ENCODE measurements at places on chromosomes 5 and 9.

GRCh38 chr5:60843936-60844905 is at the start of gene ELOVL7:
Gene ELOVL7, minus strand, starts transcription at chr5:60844269. Its CDS starts 56,872 bp downstream, at chr5:60787397.
- ATAC-seq: peak; percentile 95

- no peak for ATAC-seq
Measured at GRCh38 chr5:25006734-25007133, 362.0 kb upstream of the CDH10 start.

GRCh38 chr9:106799152-106799551 is 63.8 kb upstream of the ZNF462 start:
- no peak for ATAC-seq

GRCh38 chr9:93226819-93227218 is 42.9 kb downstream of the WNK2 start:
- ATAC-seq: no peak

GRCh38 chr5:107542831-107543231 is 127.9 kb downstream of the EFNA5 start:
- peak; percentile 95 for ATAC-seq

DNA sequence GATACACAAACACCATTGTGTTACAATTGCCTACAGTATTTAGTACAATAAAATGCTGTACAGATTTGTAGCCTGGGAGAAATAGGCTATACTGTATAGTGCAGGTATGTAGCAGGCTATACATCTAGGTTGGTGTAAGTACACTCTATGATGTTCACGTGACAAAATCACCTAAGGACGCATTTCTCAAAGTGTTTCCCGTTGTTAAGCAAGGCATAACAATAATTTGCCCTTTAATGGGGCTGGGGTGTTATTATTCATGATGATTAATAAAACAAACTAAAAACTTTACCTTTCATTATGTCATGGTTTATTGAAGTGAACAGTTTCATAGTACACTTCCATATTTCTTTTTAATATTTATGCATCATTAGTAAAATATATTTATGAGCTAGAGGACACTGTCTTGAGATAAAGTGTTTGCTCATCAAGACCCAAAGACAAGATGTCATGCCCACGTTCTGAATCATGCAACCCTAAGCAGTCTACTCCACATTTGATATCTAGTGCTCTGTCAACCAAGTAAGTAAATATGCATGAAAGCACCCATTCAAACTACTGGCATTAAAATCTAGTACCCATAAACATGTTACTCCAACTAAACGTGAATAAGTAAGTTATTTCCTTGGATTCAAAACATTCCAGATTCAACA is 220.5 kb downstream of the NR2F1-AS1 start:
- ATAC-seq: no peak

DNA sequence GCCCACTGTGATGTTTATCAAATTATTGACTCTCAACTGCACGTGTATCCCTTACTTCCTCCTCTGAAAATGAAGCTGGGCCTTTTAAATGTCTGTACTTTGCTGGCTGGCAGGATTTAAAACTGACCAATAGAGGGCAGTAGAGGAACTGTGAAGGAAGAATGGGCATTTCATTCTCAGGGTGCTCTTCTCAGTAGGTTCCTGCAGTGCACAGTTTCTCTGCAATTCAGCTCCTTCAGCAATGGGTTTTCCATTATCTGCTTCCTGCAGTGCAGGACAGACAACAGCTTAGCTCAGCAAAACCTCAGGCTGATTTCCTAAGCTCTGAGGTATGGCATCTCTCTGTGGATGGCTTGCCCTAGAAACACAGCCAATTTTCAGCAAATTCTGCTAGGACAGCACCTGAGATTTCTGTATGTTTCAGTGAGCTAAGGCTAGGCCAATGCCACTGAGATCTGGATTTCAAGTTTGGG is 298.4 kb upstream of the PRDM9 start:
- peak; percentile 28 for ATAC-seq

GRCh38 chr9:136438548-136439480 is 831 bp downstream of the INPP5E start:
- ATAC-seq: peak; percentile 51

DNA sequence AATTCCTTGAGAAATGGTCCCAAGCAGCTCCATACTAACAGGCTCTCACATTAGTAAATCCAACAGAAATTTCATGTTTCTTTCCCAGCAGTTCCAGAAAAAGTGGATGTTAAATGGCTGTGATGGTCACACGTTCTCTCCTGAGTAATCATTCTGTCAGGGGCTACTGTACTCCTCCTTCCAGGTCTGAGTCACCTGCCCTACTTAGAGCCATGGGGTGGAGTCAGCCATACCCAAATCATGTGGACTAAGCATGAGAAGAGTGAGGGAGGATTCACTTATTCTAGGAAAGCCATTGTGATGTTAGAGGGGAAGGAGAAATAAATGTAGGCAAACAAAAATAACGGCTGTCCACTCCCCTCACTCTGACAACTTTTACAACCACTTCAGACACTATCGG is 547.2 kb downstream of the CSNK1G3 start:
- peak; percentile 87 for ATAC-seq

GRCh38 chr9:121222524-121223171 is 21.0 kb upstream of the RAB14 start:
- no peak for ATAC-seq

- ATAC-seq: no peak
Measured at GRCh38 chr9:23635276-23635675, 190.8 kb downstream of the ELAVL2 start.

- no peak for ATAC-seq
Measured at GRCh38 chr5:81005708-81006107, 45.5 kb downstream of the RASGRF2 start.

DNA sequence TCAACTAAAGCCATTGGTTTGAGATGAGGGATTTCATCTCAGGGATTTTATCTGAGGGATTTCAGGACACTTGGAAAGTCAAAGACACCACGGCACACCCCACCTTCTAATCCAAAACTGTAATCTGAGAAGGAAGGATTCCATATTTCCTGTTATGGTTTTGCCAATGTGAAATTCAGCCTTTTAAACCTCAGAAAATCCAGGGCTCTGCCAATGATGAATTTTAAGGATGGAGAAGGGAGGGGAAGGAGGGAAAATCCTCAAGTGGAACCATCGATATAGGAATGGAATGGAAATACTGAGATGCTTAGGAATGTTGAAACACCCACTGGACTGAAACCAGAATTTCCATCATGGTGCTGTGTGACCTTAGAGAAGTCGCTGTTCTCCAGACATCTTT is 5.3 kb downstream of the C1QTNF3 start:
- ATAC-seq: no peak

DNA sequence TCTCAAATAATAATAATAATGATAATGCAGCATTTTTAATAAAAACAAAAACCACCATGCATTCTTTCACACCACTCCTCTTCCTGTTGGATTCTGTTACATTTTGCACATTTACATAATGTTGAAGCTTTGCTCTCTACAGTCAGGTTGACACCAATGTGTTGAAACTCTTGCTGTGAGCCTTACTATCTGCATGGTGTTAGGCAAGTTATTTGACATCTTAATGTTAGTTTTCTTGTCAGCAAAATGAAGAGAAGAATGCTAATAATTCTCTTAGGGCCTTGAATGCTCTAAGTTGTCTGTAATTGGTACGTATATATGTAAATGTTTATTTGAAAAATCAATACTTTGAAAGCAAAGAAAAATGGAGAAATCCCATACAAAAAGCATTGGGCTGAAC is 525.5 kb upstream of the PTGER4 start:
- ATAC-seq: no peak

DNA sequence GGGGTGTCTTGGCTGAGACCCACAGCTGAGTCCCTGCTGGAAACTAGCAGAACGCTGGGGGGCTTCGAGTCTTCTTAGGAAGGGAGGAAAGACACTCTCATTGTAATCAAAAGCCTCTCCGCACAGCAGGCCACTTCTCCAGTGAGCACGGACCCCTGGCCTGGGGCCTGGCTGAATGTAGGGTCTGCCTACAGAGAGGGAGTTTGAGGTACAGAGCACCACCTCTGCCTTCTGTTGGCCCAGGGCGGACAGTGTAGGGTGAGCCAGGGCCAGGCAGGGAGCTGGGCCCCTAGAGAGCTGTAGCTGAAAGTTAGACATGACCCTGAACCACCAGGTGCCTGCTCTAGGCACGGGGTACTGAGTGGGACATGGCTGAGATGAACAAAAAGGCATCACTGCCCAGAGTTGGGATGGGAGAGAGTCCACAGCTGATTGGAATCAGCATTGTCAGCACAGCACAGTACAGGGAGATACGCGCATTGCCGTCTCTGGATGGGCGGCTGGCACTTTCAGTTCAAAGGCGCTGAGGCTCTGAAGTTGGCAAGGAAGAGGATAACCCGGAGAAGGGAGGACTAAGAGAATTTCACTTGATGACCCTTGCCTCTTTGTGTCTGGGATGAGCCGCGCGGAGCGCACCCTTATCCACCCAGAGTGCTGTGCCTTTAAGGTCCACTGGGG is 363 bp upstream of the SLC25A48 start:
- peak; percentile 7 for ATAC-seq

GRCh38 chr9:95188459-95188858 is 129.1 kb downstream of the FANCC start:
- ATAC-seq: no peak

DNA sequence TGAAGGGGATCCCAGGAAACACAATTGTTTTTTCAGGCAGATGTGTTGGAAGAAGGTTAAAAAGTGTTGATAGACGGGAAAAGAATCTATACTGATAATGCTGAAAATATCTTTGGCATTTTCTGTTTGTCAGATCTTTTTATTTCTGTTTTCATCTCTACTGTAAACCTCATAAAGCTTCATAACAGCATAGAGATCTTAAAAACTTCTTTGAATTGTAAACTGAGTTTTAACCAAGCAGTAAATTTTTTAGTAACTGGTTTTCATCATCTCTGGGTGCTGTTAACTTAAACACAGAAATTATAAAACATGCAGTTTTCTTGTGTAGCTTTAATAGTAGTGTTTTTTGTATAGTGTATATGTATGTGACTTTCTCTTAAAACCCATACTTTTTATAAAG is 227.0 kb downstream of the WDR70 start:
- no peak for ATAC-seq

DNA sequence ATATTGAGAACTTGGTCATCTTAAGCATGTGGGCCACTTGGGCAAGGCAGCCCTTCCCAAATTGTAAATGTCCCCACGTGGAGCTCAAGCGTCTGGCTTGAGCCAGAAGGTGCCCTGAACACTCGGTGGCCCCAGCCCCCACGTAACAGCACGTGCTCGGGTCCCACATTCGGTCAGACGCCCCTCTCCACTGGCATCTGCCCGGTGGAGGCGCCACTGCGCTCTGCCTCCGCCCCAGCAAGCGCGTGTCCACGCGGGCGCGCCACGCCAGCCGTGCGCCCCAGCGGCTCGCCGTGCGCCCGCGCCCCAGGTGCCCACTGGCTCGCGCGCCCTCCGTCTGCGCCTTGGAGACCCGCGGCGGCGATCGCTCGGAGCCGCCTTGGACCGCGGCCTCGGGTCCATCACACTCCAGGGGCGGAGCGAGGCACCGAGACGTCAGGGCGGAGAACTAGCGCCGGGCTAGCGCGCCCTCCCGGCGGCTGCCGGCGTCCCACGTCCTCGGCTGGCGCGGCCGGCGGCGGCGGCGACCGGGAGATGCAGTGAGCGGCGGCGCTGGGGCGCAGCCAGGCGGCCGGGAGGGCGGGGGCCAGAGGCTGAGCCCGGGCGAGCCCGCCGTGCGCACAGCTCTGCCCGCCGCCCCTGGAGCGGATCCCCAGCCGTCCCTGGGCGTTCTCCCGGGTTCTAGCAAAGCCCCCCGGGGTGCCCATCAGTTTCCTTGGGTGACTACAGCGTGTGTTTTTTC is at the start of gene PALM2AKAP2:
Gene PALM2AKAP2 (plus strand): TSS at position 488 of the 742 bp plus-strand sequence. CDS start 291 bp downstream, outside the sequence.
- ATAC-seq: peak; percentile 52

DNA sequence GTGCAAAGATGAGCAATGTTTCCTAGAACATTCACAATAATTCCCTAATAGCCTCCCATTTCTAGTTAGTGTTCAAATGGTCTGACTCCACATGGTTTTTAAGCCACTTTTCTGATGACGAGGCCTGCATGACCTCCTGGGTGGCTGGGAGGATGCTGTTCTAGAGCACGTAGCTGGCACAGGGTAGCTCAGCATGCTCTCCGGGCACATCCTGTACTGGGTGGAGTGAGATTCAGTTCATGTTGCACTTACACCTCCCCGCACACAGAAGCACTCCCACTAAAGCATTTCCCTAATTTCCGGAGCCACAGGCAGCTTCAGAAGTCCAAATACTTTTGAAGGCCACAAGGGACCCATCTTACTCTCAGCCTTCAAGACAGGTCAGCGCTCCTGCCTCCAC is 159.8 kb upstream of the LHFPL2 start:
- ATAC-seq: peak; percentile 46

GRCh38 chr5:141430332-141431113 is at the start of gene PCDHGA12:
Gene PCDHGA12, plus strand, starts transcription at chr5:141430507. Its CDS starts 253 bp downstream, at chr5:141430760.
- ATAC-seq: no peak

GRCh38 chr9:97386733-97387503 is 25.0 kb upstream of the TDRD7 start:
- peak; percentile 71 for ATAC-seq

DNA sequence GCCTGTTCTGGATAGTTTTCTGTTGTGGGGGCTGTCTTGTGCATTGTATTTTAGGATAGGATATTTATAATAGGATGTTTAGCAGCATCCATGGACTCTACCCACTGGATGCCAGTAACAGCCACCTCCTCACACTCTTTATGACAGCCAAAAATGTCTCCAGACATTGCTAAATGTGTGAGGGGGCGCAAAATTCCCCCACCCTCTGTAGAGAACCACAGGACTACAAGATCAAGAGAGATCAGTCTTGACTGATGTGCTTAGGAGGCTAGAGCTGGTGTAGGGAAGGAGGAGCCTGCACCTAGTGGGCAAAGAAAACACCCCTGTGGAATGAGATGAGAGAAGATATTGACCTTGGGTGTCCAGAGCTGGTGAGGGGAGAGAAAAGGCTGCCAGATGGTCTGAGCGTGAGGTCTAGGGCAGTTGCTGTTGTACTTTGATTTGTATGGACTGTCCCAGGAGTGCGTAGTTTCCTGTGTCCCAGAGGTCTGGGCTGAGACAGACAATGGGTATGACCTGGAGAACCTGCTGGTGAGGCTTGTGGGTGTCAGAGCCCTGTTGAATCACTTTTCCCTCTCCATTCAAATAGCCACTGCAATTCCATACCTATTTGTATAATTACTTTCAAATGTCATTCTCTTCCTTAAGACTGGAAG is 16.3 kb downstream of the DAPK1 start:
- no peak for ATAC-seq

- ATAC-seq: no peak
Measured at GRCh38 chr5:15929611-15930263, 249.9 kb downstream of the MARCHF11 start.

- no peak for ATAC-seq
Measured at GRCh38 chr9:73810585-73811215, 659.0 kb downstream of the ANXA1 start.

- no peak for ATAC-seq
Measured at GRCh38 chr9:105069696-105070095, 141.7 kb upstream of the ABCA1 start.

- no peak for ATAC-seq
Measured at GRCh38 chr9:2257248-2257929, 242.2 kb downstream of the SMARCA2 start.

DNA sequence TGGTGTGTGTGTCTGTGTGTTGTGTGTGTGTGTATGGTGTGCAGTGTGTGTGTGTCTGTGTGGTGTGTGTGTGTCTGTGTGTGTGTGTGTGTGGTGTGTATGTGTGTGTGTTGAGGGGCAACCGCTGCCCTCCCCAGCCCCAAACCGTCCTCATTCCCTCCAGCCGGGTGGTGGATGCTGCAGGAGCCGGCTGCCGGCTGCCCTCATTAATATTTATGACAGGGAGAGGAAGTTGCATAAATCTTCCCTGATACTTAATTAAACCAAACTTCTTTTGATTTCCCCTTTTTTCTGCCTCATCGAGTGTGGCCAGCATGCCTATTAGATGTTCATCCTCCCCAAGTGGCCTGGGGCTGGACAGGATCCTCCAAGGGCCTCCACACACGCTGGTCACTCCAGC is 121.4 kb upstream of the MVB12B start:
- no peak for ATAC-seq

- no peak for ATAC-seq
Measured at GRCh38 chr9:115022760-115023434, 92.5 kb upstream of the TNFSF8 start.

Measured in esophagus mucosa (tissue), 1 donor.